Hair follicle dermal papilla cell (primary cell): ENCODE measurements at places on chromosomes 6 and 20. TPM values are rescaled to one million over a fixed set of nuclear protein-coding genes. Genes with fewer than 3 reads are reported as not detected.

SLC32A1 gene
- total RNA-seq, result not detected in 2 replicates

HLA-DRB1 gene
- 0.12 and 3.1 TPM in 2 replicates for total RNA-seq

SIRPG gene
- total RNA-seq, result not detected in 2 replicates

NEDD9 gene
- total RNA-seq, result 72.7 and 81.8 TPM in 2 replicates

RAB44 gene
- under 0.01 TPM in 1 of 2 replicates, not detected in the other for total RNA-seq

NKAIN4 gene
- 0.61 TPM in 1 of 2 replicates, not detected in the other for total RNA-seq

THBS2 gene
- 231 and 239 TPM in 2 replicates for total RNA-seq

BPIFB2 gene
- total RNA-seq, result not detected in 2 replicates

TRAPPC3L gene
- total RNA-seq, result 0.49 TPM in 1 of 2 replicates, not detected in the other

RSPH4A gene
- 0.65 and 0.97 TPM in 2 replicates for total RNA-seq
